ENCODE measurements at places on chromosomes 6 and 20. TPM values are rescaled to one million over a fixed set of nuclear protein-coding genes. Genes with fewer than 3 reads are reported as not detected.

- peaks cover 3% of the 10 kb centered on the region for H3K36me3 ChIP-seq
- no peaks in the 10 kb centered on the region for H3K27me3 ChIP-seq
- no peak for DNase-seq
- H3K27ac ChIP-seq, result no peak overlapping the region
Observed at GRCh38 chr6:145626857-145627256, 108.5 kb downstream of the EPM2A start.

- no peaks in the 10 kb centered on the region for H3K4me1 ChIP-seq
- DNase-seq, result no peak
- H3K4me3 ChIP-seq, result no peak overlapping the region
- no peaks in the 10 kb centered on the region for H3K36me3 ChIP-seq
Observed at GRCh38 chr20:56268536-56268935, 20.0 kb downstream of the MC3R start.

- H3K27ac ChIP-seq, result peak overlapping the region; percentile 98
- H3K36me3 ChIP-seq, result no peaks in the 10 kb centered on the region
- no peaks in the 10 kb centered on the region for H3K27me3 ChIP-seq
- peak overlapping the region; percentile 54 for H3K4me3 ChIP-seq
- H3K4me1 ChIP-seq, result peaks cover 15% of the 10 kb centered on the region
Observed at GRCh38 chr6:18343741-18344140, 43.4 kb upstream of the RNF144B start.

- DNase-seq, result no peak
- peaks cover 5% of the 10 kb centered on the region for H3K4me1 ChIP-seq
- H3K27ac ChIP-seq, result no peak overlapping the region
- no peaks in the 10 kb centered on the region for H3K27me3 ChIP-seq
- H3K4me3 ChIP-seq, result no peak overlapping the region
Observed at GRCh38 chr6:144186817-144187625, 36.7 kb downstream of the STX11 start.

DNA sequence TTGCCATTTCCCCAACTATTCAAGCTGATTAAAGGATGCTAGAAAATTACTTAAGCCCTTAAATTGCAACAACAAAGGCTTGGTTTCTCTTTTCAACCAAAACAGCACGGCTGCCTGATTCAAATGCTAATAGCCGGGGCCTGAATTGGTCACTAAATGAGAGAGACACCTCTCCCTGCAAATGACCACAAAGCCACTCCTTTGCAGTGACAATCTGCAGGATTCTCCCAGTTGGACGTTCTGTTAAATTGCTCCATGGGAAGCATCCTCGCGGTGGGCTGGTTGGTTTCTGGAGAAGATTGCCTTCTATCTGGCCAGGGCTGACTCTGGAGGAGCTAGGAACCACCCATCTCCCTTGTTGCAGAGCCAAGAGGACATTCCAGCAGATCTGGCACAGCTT, 29.7 kb upstream of the TBXT start:
- H3K4me1 ChIP-seq, result peaks cover 14% of the 10 kb centered on the region
- no peaks in the 10 kb centered on the region for H3K36me3 ChIP-seq
- no peak for DNase-seq
- H3K4me3 ChIP-seq, result no peak overlapping the region

DNA sequence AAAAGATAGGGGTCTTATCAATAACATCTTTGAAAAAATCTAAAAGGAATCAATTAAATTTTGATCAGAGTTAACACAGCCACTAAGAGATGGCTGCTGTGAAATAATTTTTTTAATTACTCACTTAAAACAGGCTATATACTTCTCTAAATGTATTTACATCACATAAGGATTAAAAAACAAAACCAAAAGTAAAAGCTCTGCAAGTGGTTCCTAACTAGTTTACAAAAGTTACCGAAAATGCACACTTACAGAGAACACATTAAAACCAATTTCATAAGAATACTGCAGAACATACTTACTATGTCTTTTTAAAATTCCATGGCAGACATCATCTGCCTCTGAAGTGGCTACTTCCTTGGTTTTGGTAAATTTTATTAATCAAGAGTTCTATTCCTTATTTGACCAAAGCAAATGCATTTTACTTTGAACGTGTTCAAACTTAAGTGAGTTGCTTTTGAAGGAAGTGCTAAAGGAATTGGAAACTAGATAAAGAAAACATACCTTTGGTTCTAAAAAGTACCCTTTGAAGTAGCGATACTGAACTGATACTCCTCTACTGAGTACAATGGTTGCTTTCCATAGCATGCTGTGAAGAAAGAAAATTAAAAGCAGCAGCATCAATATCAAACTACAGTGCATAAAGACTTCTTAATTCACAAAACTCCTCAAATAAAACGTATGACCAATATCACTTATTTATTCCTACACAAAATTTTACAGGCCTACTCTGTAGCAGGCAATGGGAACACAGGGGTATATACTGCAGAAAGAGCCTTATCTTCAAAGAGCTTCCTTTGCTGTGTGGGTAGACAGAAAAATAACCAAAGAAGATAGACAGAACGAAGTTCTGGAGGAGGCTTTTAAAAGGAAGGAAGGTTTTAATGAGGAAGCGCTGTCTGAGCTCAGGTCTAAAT, 157.1 kb upstream of the SHLD1 start:
- peaks cover 3% of the 10 kb centered on the region for H3K36me3 ChIP-seq
- no peaks in the 10 kb centered on the region for H3K4me1 ChIP-seq
- no peak overlapping the region for H3K27ac ChIP-seq

GRCh38 chr6:157029980-157030690, 253.0 kb downstream of the ARID1B start:
- H3K36me3 ChIP-seq, result peaks cover 4% of the 10 kb centered on the region
- peaks cover 11% of the 10 kb centered on the region for H3K4me1 ChIP-seq
- DNase-seq, result no peak
- H3K27me3 ChIP-seq, result no peaks in the 10 kb centered on the region
- no peak overlapping the region for H3K4me3 ChIP-seq

DNA sequence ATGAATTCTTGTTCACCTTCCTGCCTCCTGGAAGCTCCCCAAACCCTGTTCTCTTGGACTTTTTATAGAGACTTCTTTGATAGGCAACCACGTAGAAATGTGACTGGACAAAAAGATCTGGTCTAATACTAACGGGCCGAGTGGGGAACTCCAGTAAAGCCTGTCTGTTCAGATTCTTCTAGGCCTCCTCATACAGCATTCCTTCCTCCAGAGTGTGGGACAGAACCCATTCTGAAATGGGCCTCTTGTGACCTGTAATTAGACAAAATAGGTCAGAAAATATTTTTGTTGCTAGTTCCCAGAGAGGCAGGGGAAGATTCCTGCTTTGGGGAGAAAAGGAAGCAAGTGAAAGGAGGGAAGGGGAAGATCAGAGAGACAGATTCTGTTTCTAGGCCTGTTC, 374.3 kb downstream of the CDH26 start:
- DNase-seq, result no peak
- H3K27me3 ChIP-seq, result no peaks in the 10 kb centered on the region
- H3K27ac ChIP-seq, result peak overlapping the region; percentile 90
- peaks cover 5% of the 10 kb centered on the region for H3K4me1 ChIP-seq

- no peaks in the 10 kb centered on the region for H3K27me3 ChIP-seq
- H3K4me3 ChIP-seq, result no peak overlapping the region
- no peak overlapping the region for H3K27ac ChIP-seq
- H3K36me3 ChIP-seq, result no peaks in the 10 kb centered on the region
- H3K4me1 ChIP-seq, result no peaks in the 10 kb centered on the region
Observed at GRCh38 chr6:140809694-140810101, 1323.0 kb upstream of the GJE1 start.

The MLIP gene
- total RNA-seq, result 0.43 TPM

The FAM209B gene
- not detected for total RNA-seq

The TGM2 gene
- total RNA-seq, result 28.6 TPM

The PPARD gene
- total RNA-seq, result 27.1 TPM
